ENCODE measurements at places on chromosomes 13 and 19. TPM values are rescaled to one million over a fixed set of nuclear protein-coding genes. Genes with fewer than 3 reads are reported as not detected.

- DNase-seq, result no peak
These were observed 4.3 kb downstream of the CTU1 start for GRCh38 chr19:51103926-51104341.

DNA sequence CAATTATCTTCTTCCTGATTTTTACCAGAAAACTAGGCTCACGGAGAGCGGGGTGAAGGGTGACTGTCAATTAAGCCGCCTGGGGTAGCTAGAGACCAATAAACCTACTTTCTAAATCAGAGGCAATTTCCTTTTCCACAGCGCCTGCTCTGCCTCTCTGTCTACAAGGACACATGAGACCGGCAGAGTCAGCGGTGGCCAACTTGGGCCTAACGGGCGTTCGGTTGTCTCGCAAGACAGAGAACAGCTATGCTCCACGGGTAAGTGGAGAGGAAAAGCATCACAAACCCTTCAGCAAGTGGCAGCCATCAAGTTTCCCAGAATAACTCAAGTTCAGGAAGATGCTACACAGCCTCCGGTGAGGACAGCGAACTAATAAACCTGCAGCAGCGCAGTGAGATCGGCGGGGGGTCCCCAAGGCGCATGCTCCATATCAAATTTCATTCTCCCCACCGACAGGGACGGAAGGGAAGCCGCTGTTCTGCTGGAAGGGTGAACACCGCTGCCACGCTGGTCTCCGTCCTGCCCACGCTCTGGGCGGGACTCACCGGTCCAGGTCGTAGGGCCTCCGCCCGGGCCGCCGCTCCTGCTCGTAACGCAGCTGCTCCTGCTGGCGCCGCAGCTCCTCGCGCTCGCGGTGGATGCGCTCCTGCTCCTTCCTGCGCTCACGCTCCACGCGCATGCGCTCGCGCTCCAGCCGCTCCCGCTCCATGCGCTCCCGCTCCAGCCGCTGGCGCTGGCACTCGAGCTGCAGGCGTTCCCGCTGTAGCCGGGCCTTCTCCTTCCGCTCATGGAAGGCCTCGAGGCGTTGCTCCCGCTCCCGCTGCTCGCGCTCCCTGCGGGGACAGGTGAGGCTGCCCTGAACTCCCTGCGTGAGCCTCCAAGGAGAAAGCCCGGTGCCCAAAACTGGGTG, 25.8 kb upstream of the TINCR start:
- DNase-seq, result no peak

GRCh38 chr13:73303851-73304250, 245.0 kb downstream of the KLF5 start:
- no peak for DNase-seq

DNA sequence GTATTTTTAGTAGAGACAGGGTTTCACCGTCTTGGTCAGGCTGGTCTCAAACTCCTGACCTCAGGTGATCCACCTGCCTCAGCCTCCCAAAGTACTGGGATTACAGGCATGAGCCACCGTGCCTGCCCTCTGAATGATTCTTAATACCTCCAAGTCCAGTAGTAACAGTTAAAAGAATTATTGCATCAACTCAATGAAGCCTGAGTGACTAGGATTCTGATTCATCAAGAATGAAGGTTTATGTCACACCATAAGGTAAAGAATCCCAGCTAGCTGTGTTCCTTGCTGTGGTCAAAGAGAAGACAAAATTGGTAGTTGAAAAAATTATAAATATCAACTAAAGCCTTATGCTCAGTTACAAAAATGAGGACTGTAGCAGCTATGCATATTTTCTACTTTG, 81.2 kb upstream of the ABCC4 start:
- DNase-seq, result no peak

DNA sequence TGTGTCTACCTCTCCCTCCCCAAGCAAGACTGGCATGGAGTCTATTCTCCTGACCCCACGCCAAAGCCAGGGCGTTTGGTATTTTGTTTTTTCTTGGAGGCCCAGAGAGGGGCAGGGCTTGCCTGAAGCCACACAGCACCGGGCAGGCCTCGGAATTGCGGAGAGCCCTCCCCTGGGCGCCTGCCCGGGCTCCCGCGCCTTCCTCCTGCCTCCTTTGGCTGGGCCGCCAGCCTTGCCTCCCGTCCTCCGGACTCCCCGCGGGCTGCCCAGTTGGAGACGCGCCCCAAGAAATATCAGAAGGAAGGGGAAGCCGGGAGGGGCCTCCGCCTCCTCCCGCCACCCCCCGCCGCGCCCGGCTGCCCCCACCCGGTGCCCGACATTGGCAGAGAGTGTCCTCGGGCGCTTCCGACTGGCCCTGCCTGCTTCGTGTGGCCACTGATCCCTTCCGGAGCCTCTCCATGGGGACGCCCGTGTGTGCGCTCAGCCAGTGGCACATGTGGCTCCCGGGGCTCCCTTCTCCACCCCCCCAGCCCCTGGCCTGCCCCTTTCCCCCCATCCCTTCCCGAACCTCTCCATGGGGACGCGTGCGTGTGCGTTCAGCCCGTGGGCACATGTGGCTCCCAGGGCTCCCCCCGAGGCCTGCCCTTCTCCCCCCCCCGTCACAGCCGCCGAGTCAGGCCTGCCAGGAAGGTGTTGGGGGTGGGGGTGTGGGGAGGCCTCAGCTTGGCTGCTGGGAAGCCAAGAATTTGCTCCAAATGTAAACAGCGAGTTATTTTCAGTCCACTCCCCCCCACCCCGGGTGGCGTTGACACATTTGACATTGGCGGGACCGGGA, 37.3 kb downstream of the NFIC start:
- DNase-seq, result no peak

DNA sequence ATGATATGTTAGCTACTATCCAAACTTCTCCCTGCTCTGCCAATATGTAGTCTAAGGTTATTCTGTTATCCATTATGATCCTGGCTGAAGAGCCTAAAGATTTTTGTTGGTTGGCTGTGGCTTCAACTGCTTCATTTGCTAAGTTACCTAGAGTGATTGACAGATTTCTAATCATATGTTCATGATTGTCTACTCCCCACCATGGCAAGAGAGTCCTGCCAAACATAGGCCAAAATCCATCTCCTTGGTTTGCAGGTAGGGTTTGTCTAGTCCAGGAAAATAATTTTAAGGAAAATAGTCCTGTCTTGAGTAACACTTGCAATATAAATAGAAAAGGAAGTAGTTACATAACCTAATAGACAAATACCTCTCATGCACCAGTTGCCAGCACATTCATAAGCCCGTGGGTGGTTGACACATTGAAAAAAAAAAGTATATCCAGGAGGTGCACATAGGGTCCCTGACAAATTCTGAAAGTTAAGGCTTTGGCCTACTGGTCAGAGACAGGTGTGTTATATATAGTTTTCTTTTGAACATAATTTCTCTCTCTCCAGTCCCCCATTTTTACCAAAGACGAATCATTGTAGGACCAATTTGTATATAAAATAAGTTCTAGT, 5.4 kb upstream of the CBY2 start:
- DNase-seq, result no peak

GRCh38 chr19:18176367-18177310, 3.0 kb downstream of the IFI30 start:
- DNase-seq, result no peak

- DNase-seq, result no peak
These were observed 49.8 kb downstream of the KLF2 start for GRCh38 chr19:16374436-16374835.

- no peak for DNase-seq
These were observed 154.9 kb downstream of the UGGT2 start for GRCh38 chr13:95898256-95898655.

- no peak for DNase-seq
These were observed 757 bp downstream of the WIZ start for GRCh38 chr19:15448778-15449619.

GRCh38 chr19:16336571-16336970, 11.9 kb downstream of the KLF2 start:
- DNase-seq, result no peak

- no peak for DNase-seq
These were observed 24.1 kb downstream of the RFX2 start for GRCh38 chr19:6086068-6086788.

- DNase-seq, result no peak
These were observed 13.8 kb upstream of the GARIN5A start for GRCh38 chr19:50490411-50490811.

Gene FUT6
- total RNA-seq, result not detected

Gene ZNF665
- total RNA-seq, result 5.6 TPM

Gene LMTK3
- 5.3 TPM for total RNA-seq

Gene SUGT1
- total RNA-seq, result 49.0 TPM

Gene CEACAM20
- not detected for total RNA-seq

Gene HTR2A
- total RNA-seq, result not detected

Data from naive thymus-derived CD4-positive, alpha-beta T cell (primary cell).